ENCODE measurements at places on chromosomes 6 and 20.

- DNase-seq, result no peak
Measured at GRCh38 chr6:138734585-138734984, 39.0 kb upstream of the CCDC28A start.

GRCh38 chr6:20153194-20153593 is 59.1 kb downstream of the MBOAT1 start:
- no peak for DNase-seq

GRCh38 chr6:166341977-166342348 is 382 bp downstream of the SFT2D1 start:
- no peak for DNase-seq

DNA sequence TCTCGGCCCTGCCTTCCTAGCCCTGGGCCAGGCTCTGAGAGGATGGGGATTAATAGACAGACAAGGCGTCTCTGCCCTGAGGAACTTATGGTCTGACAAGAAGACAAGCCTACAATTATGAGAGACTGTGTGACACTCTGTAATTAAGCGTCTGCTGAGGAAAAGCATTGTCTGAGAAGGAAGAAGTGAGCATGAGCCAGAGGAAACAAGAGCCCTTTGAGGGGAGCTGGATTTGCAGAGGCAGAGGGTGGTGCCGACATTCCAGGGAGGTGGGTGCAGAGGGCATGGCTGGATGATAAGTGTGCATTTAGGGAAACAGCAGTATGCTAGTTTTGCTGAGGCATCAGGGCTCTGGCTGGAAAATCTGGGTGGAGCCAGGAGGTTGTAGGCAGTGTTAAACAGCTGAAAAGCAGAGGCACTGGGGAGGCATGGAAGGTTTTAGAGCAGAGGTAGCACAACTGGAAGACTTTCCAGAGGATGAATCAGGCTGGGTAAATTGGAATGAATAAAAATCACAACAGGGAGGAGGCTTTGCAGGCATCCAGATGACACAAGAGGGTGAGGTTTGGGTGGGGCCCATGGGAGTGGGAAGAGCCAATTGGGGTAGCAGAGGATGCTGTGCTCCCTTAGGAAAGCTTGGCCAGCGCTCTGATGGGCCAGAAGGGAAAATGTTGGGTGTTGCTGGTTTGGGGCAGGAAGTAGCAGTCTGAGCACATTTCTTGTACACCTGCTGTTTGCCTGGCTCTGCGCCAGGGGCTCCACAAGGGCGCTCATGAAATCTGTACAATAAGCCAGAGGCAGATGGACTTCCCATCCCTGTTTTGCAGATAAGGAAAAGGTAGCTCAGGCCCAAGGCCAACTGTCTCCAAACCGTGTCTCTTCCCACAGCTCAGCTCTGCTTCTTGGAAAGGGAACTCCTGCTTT is 74.0 kb upstream of the MYL9 start:
- peak; percentile 52 for DNase-seq

- DNase-seq, result no peak
Measured at GRCh38 chr6:163991321-163991720, 576.8 kb downstream of the QKI start.

GRCh38 chr20:24208652-24209051 is 220.1 kb upstream of the GGTLC1 start:
- DNase-seq, result no peak

GRCh38 chr20:21154692-21155091 is 28.8 kb downstream of the KIZ start:
- no peak for DNase-seq

DNA sequence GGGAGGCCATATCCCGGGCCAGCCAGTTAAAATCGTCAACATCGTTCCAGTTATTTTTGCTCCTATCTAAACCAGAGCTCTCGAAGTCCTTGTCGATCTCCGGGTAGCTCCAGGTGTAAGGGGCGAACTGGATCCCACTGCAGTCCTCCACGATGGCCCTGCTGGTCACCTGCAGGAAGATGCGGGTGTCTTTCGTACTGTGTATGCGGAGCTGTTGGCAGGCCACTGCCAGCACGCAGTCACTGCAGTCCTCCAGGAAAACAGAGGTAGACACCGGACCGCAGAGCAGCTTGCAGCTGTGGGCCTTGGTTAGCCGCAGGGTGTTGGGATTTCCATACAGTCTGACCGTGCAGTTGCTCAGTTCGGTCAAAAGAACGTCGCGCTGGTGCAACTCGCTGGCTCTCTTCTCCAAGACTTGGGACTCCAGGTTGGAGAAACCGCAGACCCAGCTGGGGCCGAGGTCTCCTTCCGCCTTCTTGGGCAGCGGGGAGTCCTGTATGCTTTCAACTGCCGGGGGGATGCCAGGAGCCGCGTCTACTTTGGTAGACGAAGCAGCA is 742 bp downstream of the TBCC start:
- no peak for DNase-seq

DNA sequence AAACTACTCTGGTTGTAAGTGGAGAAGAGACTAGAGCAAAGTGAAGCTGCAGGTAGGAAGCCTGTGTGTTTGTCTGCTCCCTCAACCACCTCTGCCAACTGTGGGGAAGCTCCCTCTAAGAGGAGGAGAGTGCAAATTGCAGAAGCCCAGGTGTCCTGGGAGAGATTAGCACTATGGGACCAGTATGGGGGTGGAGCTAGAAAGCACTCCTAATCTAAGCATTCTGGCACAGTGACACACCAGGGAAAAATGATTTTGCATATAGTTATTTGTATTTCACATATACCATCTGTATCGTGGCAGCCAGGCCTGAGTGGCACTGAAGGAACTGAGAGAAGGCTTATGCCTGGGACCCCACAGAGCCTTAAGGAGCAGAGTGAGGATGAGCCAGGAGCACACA is 12.8 kb downstream of the GSTA1 start:
- no peak for DNase-seq

All from NCI-H1694 (cell line).